ENCODE measurements at places on chromosomes 3 and 15.
A peak's percentile ranks its signal among the peaks of the same experiment; 100 is the strongest.

DNA sequence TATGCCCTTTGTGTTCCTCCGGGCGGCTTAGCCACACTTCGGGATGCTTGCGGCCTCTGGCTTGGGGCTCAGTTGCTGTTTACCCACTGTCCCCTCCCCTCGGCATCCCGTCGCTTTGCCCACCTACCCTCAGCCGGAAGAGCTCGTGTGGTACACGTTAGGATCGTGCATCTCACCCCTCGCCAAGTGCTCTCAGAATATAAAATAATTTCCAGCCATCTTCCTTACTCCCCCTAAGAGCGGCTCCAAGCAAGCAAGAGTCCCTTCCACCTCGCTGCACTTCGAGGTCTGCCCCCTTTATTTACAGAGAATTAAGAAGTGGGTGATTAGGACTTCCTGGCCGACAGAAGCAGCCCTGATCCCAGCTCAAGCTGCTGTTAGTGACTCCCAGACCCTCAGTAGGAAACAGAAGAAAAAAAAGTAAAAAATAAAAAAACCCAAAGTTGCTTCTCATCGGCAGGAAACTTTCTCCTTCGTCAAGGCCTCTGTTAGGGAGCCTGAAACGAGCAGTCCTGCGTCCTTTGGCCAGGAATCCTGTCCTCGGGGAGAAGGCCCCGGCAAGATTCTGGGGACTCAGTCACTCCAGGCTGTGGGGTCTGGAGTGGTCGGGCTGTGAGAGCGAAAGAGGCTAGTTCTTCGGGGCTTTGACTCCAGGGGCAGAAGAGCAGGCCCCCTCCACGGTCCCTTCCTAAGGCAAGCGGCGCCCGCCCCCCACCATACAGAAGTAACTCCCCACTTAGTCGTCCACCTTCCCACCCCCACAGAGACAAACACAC lies 3.0 kb downstream of the MEIS2 start:
- peak; percentile 41 for DNase-seq

GRCh38 chr15:52162260-52162659 lies 28.9 kb downstream of the GNB5 start:
- no peak for DNase-seq

GRCh38 chr3:61847784-61848462 lies 286.6 kb downstream of the PTPRG start:
- DNase-seq: peak; percentile 57

DNA sequence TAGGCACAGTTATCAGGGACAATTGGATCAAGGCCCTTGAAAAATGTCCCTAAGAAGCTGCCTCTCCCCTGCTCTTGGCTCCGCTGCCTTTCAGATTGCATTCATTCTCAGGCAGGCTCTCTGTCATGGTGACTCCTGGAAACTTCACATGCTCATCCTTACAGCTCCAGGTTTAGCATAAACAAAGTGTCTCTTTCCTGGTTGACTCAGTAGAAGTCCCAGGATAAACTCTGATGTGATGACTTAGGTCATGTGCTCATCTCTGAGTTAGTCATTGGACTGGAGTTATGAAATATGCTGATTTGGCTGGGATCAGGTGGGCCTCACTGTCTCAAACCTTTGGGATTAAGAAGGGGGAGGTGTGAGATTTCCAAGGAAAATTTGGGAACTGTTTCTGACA lies 243.8 kb downstream of the ZNF621 start:
- no peak for DNase-seq

GRCh38 chr3:89740881-89741177 lies 633.4 kb downstream of the EPHA3 start:
- no peak for DNase-seq

DNA sequence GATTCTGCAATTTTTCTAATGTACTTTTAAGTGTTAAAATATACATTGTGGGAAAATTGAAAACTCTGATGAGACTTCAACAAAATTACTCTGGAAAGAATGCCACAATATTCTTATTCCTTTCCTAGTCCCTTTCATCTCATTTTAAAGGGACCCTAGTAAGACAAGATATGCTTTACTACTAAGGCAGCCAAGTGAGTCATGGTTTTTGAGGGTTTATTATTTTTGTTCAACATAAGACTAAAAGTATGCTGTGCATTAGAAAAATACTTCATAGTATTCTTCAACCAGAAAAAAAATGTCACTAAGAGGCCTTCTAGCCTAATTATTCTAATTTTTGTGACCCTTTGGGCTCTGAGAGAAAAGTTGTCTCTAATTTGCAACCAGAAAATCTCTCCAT lies 7.4 kb downstream of the IL12A start:
- no peak for DNase-seq

DNA sequence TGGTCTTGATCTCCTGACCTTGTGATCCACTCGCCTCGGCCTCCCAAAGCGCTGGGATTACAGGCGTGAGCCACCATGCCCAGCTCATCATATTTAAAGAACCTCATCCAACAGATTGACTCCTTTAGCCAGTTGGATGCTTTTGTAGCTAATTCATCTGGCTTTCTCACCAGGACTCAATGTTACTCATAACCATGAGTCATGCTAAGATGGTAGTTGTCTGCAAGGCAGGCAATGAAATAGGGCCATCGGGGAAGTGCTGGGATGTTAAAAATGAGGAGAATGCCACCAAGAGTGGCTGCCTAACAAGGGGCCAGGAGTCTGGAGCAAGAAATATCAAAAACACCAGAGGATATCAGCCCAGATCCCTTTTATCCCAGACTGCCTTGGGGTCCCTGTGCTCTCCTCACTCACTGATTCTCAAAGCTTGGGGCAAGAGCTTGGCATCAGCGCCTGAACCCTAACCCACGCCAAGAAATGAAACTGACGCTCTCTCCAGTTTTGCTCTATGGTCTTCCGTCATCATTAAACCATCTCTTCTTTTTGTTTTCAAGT lies 7.4 kb upstream of the PCOLCE2 start:
- DNase-seq: no peak

- no peak for DNase-seq
These were observed 38.0 kb downstream of the ACAN start for GRCh38 chr15:88841236-88841635.

- peak; percentile 31 for DNase-seq
These were observed 9.4 kb downstream of the MAP6D1 start for GRCh38 chr3:183815951-183816475.

DNA sequence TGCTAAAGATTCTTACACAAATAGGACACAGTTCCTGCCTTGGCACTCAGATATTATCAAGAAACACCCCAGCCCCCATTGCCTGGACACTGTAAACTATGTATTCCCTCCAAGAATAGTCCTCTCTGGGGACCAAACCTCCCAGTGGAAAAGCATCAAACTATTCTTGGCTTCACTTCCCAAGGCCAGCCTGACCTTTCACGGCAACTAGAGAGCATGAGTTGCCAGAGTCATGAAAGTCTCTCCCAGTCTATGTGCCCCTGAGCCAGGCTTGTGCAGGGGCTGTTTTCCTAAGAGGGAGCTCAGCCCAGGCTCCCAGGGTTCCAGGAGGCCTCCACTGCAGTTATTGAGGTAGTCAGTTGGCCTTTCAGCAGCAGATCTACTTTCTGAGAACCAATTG lies 251.9 kb upstream of the TGFBR2 start:
- no peak for DNase-seq

DNA sequence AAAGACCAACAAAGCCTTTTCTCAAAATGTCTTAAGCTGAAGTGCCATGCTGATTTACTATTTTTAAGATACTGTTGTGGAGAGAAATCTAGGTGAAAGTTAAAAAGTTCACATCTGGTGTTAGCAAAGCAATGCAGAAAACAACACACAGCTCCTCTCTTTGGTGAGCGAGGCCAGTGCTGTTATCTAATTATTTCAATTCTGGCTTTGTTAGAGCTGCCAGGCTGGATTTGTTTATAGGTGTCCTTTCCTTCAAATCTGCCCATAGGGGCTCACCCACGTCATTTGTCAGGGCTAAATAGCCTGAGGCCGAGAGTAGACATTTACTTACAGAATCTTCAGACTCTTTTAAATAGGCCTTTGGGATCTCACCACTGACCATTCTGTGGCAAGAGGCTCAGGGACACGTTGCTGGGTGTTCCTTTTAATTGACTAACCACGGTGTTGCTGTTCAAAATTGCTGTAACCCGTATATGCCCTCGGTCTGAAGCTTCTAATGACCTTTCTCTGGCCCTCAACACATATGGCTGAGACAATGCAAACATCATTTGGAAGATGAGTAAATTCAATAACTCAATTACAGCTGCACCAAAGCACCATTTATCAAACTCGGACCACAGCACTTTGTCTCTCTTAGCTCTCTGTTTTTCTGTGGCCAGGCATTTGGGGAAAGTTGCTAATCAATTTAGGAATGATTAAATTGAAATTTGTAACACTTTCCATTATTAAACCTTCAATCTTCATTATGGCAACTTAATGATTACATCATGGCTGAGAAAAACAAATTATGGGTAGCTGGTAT lies 152.6 kb downstream of the PDZRN3 start:
- DNase-seq: no peak

- no peak for DNase-seq
These were observed 25.5 kb upstream of the SHC4 start for GRCh38 chr15:48989170-48989569.

GRCh38 chr15:21261396-21261964 lies 178.8 kb downstream of the POTEB3 start:
- DNase-seq: no peak

DNA sequence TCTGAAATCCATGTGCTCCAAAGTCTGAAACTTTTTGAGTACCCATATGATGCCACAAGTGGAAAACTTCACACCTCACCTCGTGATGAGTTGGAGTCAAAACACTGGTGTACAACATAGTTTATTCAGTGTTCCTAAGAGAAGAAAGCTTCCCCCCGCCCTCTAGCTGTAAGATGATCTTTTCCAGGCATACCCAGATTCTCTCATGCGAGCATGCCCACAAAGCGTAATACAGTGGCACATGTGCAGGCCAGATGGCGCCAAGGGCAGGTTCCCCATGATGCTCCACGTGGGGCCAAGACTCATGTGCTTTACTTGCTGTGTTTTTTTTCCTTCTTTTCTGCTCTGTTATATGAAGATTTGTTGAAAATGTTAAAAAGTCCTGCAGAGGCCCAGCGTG lies 104.9 kb upstream of the LRRFIP2 start:
- peak; percentile 62 for DNase-seq

DNA sequence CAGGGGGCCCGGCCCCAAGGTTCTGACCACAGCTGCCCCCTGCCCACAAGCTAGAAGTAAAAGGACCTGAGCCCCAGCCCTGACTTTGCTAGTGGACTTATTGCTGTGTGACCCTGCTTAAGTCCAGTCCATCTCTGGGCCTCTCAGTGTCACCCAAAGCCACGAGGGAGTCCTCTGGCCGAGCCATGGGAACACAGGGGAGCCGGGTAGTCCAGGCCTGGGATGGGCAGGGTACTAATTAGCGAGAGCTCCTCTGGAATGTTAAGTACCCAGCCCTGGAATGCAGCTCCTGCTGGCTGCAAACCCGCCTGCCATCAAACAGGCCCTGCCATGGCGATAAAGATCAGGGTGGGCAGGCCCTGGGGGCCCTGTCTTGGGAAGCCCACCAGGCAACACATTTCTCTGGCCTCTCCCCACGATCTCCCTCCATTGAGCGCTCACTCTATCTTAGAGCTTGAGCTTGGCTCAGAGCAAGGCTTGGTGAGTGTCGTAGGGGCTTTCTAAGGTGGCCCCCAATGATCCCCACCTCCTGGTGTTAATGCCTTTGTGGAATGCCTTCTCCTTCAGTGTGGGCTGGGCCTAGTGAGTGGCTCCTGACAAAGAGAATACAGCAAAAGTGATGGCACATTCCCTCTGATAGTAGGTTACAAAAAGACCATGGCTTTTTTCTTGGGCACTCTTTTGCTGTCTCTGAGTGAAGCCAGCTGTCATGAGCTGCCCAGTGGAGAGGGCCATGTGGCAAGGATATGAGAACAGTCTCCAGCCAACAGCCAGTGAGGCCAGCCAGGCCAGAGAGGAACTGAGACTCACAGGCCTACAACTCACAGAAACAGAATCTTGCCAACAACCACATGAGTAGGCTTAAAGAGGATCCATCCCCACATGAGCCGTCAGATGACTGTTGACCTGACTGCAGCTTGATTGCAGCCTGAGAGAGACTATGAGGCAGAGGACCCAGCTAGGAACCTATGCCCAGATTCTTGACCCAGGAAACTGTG lies 133.1 kb downstream of the SMAD6 start:
- peak; percentile 73 for DNase-seq

- DNase-seq: no peak
These were observed 13.3 kb downstream of the GABPB1 start for GRCh38 chr15:50341616-50342136.
